ENCODE measurements at places on chromosomes 6 and 20.

GRCh38 chr6:11263291-11263775 lies 30.9 kb upstream of the NEDD9 start:
- no peak for DNase-seq

- no peak for DNase-seq
Measured at GRCh38 chr6:54802775-54803634, 43.6 kb upstream of the FAM83B start.

DNA sequence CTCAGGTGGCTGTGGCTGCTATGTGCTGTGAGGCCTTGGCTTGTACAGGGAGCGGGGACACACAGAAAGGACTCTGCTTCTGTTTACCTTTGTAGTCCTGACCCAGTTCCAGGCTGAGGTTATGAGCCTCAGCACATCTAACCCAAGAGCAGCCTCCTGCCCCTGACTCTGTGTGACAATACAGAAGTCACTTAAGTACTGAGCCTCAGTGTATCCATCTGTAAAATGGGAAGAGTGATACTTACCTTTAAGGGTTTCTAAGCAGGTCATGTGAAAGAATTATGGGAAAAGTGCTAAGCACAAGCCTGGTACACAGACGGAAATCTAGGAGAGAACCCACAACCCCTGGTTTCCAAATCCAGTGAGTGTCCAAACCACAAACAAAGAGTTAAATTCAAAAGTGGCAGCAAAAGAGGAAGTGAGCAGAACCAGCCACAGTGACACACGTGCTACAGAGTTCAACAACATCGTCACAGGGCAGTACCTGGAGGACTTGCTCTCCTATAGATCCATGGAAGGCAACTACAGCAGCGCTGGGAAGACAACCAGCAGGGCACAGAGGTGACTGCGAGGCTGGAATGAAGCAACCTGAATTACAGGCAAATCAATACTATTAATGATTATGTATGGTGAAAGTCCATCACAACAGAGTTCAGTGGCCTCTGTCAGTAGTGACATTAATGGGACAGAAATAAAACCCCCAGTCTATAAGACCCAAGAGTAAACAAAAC lies 12.5 kb downstream of the TRIM26 start:
- DNase-seq = no peak

GRCh38 chr6:133092771-133093170 lies 148.4 kb upstream of the EYA4 start:
- no peak for DNase-seq

DNA sequence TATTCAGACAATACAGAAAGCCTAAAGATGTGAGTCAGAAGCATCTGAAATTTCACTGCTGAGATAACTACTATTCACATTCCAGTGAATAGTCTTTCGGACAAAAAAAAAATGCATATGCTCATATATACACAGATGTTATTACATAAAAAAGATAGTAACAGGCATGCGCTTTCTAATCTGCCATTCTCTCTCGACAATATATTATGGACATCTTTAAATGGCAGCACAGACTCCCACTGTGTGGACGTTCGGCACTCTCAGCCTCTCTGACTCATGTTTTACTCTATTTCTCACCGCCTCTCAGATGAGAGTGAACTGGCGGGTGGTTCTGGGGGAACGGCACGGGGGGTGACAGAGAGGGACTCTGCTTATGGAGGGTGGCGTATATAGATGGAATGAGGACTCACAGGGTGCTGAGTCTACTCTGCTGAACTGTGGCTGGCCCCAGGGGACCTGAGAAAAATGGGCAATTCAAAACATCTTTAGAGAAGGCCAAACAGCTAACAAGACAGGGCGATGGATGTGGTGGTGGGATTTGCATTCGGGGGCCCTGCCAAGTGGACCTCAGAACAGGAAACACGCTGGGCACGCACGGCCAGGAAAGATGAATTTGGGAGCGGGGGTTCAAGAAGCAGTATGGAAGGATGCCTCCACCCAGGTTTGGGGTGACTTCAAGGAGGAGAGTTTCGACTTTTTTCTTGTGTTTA lies 68.9 kb downstream of the MDGA1 start:
- DNase-seq = no peak

DNA sequence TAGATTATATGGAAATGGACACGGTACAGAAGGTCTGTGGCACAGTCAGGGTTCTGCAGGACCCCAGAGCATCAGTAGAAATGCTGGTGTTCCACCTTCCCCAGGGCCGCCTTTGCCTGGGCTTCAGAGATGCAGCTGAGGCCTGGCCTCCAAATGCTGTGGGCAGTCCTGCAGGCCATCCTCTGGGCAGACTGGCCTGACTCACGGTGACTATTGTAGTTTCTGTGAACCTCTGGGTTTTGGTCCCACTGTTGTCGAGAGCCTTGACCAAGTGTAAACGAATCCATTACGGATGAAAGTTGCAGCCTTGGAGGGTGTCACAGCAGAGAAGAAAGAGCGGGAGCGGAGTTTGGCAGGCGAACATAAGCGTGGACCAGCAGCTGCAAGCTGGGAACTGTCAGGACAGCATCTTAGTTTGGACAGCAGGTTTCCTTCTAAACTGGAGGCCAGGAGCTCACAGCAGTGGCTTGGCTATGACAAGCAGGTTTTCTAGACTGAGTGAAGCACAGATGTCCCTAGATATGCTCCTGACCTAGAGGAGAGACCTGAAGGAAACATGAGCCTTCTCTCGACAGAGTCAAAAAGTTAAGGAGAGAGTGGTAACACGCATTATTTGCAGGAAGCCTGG lies 46.2 kb upstream of the BCLAF1 start:
- DNase-seq = no peak

DNA sequence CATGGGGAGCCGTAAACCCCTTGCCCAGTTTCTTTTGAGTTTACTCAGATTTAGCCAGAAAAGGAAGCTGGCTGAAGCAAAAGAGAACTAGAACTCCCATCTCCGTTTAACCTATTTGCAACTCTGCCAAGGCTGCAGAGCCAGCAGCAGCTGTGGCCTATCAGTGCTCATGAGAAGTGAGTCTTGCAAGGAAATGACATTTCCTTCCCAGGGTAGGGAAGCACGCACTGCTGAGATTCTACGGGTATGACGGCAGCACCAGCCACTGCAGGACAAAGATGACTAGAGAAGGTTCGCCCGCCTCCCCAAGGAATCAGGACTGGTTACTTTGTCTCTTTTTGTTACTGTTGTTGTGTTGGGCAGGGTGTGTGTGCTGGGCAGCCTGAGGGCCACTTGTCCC lies 47.6 kb downstream of the PPP1R3G start:
- DNase-seq = no peak

- DNase-seq = peak; percentile 43
Measured at GRCh38 chr6:37731888-37732287, 34.2 kb upstream of the MDGA1 start.

GRCh38 chr6:16184129-16184528 lies 54.3 kb upstream of the GMPR start:
- no peak for DNase-seq

GRCh38 chr6:141110481-141110880 lies 1022.2 kb upstream of the GJE1 start:
- no peak for DNase-seq

GRCh38 chr20:23047738-23048214 lies 1.7 kb downstream of the THBD start:
- DNase-seq = peak; percentile 13

DNA sequence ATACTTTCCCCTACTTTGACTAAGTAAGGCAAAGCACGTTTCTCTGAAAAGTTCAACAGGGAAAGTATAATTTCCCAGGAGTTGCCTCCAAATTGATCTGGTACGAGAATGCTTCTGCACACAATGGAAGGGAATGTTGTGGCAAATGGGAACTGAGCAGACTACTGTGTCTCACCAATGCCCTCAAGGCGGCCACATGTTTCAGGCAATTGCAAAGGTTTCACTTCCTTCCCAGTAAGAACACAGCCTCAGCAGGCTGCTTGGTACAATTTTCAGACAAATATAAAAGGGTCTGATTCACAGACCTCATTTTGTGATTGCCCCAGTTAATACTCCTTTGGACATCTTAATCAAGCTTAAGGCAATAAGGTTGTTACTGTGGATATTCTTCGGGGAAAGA lies 71.2 kb downstream of the KIAA0319 start:
- no peak for DNase-seq

DNA sequence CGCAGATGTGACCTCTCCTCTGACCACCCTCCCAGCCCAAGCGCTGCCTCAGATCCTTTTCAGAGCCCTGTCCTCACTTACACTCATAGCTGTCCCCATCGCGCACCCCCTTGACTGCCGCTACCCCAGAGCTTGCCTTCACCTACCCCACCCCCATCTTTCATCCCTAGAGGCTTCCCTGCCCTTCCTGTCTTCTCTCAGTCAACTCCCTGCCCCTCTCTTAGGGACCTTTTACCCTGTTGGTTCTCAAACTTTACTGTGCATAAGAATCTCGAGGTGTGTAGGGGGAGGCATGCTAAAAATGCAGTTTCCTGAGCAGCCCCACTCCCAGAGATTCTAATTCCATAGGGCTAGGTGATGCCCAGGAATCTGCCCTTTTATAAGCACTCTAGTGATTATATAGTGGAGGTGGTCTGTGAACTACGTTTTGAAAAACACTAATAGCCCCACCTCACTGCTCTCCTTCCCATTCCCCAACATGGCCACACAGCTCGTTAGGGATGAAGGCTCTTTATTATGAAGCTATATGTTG lies 725 bp downstream of the TM9SF4 start:
- no peak for DNase-seq

- DNase-seq = no peak
Measured at GRCh38 chr6:25157183-25157582, 122.0 kb upstream of the CARMIL1 start.

DNA sequence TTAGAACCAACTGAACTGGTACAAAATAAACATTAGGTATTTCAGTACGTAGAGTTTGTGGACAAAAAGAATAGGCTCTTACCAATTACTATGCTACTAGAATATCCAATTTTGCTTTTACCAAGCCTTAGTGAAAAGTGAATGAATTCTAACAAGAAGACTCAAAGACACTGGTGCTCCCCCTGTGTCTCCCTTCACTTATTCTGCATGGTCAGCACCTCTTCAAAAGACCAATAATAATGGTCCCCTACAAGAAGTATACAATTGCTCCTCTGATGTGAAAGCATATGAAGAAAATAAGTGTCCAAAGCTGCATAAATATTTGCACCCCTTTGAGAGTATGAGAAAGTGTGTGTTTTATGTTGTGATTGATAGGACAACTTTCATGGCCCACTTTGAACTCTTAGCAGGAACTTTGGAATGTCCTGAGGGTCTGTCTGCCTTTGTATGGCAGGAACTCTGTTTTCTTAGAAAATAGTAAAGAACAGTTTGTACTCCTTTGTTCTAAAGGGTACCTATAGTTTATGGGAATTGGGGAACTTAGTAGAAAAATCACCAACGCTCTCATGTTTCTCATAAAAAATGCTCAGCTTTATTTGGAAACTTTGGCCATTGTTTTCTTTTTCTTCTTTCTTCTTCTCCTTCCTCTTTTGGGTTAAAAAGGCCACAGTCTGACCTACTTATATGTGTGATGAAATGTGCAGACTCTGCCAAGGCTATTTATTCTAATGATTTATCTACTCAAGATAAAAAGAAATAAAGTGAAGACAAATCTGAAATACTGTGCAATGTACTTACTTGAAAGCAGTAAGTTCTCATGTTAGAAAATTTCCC lies 352.4 kb downstream of the LAMA2 start:
- no peak for DNase-seq

DNA sequence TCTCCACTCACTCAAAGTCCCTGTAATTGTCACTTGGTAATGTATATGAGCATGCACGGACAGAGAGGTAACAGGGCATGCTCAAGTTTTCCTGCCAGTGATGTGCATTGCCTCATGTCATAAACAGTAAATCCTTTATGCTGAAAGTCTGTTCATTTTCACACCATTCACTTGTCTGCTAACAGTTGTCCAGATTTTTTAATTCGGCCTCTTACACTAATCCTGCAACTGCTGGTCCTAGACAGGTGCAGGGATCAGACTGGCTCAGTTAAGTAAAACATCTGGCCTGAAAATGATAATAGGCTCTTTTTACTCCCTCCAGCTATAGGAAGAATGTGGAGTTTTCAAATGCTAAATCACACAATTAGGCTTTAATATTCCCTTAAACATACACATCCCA lies 185.4 kb upstream of the VGLL2 start:
- DNase-seq = no peak

- DNase-seq = no peak
Measured at GRCh38 chr6:135418040-135418760, 79.3 kb downstream of the AHI1 start.

DNA sequence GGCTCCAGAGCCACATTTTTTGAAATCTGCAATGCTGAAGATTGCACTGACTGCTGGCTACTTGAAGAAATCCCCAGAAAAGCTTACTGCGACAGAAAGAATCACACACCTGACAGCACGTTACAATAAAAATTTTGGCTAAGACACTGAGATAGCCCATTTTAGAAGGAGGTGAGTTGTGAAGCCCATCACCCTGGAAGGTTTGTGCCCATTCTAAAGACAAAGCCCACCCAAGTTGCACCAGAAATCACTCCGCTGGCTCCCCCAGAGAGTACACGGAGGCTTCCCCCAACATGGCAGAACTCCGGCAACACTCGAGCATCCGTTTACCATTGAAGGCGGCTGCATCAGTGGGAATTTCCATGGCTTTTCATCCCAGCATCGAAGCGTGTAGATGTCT lies 29.4 kb downstream of the LPA start:
- no peak for DNase-seq

- peak; percentile 11 for DNase-seq
Measured at GRCh38 chr6:142331075-142331551, 29.3 kb downstream of the ADGRG6 start.

DNA sequence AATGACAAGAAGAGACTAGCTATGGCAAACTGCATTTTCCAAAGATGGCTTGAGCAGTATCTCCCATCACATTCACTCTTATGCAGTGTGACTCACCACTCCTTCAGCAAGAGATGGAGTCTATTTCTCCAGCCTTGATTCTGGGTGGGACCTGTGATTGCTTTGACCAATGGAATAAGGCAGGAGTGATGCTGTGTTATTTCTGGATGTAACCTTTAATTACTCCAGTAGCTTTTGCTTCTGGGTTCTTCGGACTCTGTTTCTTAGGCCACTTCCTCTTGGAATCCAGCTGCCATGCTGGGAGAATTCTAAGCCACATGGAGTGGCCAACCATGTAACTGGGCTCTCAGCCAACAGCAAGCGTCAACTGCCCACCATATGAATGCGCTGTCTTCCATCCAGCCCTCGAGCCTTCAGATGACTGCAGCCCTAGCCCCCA lies 50.7 kb downstream of the TGM2 start:
- DNase-seq = no peak

GRCh38 chr6:95601133-95601532 lies 23.8 kb downstream of the MANEA start:
- DNase-seq = no peak

GRCh38 chr6:105213272-105213671 lies 33.5 kb upstream of the POPDC3 start:
- DNase-seq = no peak
